Daoy (cell line): ENCODE measurements at places on chromosomes 11 and 22.

DNA sequence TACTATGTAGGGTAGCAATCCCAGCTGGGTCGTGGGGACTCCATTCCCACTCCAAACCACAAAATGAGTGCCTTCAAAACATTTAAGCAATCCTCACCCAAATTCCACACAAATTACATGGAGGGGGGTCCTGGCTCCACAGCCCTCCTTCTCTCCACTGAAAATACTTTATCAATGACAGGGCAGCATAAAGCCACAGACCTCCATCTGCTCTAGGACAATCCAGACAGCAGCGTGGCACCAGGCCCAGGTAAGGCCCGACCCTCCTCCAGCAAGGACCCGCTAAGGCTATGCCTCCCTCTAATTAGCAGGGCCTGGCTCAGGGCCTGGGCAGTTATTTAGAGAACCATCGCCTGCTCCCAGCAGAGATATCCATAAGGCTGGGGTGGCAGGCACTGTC lies at the start of gene PANX3:
TSS of gene PANX3 (plus strand) at position 365 of the 400 bp plus-strand sequence. CDS start 129 bp downstream, outside the sequence.
- DNase-seq, result no peak

- DNase-seq, result no peak
Observed at GRCh38 chr22:48072777-48073176, 1310.3 kb downstream of the TBC1D22A start.

DNA sequence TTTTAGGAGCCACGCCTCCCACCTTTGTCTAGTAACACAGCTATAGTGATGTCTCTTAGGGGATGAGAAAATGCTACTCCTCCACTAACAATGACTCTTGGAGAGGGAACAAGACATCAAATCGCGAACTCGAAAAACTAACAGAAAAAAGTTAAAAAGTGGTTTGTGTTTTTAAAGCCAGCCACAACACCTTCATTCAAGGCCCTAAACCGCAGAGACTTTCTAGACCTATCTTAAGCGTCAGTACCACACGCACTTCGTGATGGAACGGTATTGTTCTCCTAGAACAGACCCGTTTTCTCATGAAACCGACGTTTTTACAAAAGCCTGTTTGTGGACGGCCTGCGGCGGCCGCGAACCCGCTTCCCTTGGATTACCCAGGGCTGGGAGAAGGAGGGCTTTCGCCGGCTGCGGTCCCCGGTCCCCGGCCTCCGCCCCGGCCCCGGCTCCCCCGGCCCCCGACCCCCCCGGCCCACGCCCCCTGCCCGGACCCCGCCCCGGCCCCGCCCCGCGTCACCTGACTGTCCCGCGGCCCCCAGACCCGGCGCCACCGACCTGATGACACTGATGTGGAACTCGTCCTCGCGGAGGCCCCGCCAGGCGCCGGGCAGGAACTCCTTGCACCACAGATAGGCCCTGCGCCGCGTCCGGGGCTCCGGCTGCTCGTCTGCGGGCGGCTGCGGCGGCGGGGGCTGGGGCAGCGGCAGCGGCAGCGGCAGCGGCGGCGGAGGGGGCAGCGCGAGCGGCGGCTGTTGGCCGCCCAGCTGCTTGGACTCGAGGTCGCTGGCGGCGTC lies 718 bp downstream of the CHKA start:
- peak; percentile 49 for DNase-seq

GRCh38 chr11:134069426-134070341 lies 812 bp downstream of the JAM3 start:
- DNase-seq, result peak; percentile 39

GRCh38 chr11:101439488-101439887 lies 144.3 kb downstream of the TRPC6 start:
- no peak for DNase-seq
